ENCODE measurements at places on chromosomes 6 and 20.

DNA sequence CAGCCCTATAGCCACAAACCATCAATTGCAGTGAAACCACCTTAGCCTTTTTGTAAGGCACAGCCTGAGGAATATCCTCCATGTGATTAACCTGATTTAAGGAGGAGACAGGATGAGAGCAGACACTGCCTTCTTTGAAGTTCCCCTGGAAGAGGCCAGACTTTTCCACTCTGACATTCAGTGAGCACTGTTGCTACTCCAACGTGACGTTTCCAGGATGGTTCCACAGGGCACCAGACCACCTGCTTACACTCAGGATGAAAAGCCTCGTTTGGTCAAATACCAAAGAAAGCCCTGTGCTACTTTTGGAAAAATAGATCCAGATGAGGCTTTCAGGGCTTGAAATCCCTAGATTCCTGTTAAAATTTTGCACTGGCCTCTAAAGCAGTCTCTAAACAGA is 1102.1 kb upstream of the FLRT3 start:
- H3K36me3 ChIP-seq: no peaks in the 10 kb centered on the region
- no peak overlapping the region for H3K4me3 ChIP-seq
- H3K4me1 ChIP-seq: no peaks in the 10 kb centered on the region
- DNase-seq: no peak

- no peaks in the 10 kb centered on the region for H3K4me1 ChIP-seq
- peaks cover 23% of the 10 kb centered on the region for H3K27me3 ChIP-seq
- no peak overlapping the region for H3K4me3 ChIP-seq
- no peak for DNase-seq
- no peak overlapping the region for H3K27ac ChIP-seq
Measured at GRCh38 chr20:51046021-51046985, 23.4 kb upstream of the KCNG1 start.

DNA sequence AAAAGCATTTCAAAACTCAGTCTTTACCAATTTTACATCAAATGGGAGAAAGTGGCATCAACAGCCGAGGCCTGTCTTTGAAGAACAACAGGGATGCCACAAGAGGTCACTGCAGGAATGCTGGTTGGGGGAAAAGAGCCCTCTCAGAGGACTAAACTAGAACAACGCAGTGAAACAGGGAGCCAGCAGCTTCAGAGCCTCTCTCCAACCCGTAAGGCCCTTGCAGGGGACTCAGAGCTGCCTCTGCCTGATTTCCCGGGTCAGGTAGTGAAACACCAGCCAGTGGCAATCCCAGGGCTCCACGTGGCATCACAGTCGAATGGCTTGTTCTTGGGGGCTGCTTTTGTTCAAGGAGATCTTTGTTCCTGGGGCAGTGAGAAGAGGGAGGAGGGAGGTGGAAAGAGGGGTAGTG is 55.0 kb upstream of the KCNK16 start:
- DNase-seq: peak; percentile 10
- no peak overlapping the region for H3K4me3 ChIP-seq
- H3K27me3 ChIP-seq: peaks cover 9% of the 10 kb centered on the region
- H3K36me3 ChIP-seq: no peaks in the 10 kb centered on the region
- H3K27ac ChIP-seq: no peak overlapping the region

GRCh38 chr6:82205930-82206392 is 41.6 kb downstream of the IBTK start:
- no peaks in the 10 kb centered on the region for H3K4me1 ChIP-seq
- no peak overlapping the region for H3K27ac ChIP-seq
- H3K27me3 ChIP-seq: no peaks in the 10 kb centered on the region
- DNase-seq: no peak

DNA sequence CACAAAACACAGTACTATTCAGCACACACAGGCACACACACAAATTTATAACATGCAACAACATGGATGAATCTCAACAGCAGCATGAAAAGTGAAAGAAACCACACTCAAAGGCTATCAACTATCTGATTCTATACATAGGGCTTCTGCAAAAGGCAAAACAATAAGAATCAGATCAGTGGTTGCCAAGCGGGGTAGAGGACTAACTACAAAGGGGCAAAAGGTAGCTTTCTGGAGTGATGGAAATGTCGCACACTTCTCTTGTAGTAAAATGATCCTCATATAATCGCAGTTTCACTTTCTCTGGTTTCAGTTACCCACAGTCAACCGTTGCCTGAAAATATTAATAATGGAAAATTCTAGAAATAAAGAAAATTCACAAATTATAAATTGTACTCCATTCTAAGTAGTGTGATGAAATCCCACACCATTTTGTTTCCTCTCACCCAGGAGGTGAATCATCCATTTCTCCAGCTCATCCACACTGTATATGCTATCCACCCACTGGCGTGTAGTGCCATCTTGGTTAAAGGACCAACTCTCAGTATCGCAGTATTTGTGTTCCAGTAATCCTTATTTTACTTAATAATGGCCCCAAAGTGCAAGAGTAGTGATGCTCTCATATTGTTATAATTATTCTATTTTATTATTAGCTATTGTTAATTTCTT is 12.8 kb upstream of the PLN start:
- peaks cover 20% of the 10 kb centered on the region for H3K36me3 ChIP-seq
- H3K4me1 ChIP-seq: peaks cover 16% of the 10 kb centered on the region
- DNase-seq: no peak
- H3K4me3 ChIP-seq: no peak overlapping the region

DNA sequence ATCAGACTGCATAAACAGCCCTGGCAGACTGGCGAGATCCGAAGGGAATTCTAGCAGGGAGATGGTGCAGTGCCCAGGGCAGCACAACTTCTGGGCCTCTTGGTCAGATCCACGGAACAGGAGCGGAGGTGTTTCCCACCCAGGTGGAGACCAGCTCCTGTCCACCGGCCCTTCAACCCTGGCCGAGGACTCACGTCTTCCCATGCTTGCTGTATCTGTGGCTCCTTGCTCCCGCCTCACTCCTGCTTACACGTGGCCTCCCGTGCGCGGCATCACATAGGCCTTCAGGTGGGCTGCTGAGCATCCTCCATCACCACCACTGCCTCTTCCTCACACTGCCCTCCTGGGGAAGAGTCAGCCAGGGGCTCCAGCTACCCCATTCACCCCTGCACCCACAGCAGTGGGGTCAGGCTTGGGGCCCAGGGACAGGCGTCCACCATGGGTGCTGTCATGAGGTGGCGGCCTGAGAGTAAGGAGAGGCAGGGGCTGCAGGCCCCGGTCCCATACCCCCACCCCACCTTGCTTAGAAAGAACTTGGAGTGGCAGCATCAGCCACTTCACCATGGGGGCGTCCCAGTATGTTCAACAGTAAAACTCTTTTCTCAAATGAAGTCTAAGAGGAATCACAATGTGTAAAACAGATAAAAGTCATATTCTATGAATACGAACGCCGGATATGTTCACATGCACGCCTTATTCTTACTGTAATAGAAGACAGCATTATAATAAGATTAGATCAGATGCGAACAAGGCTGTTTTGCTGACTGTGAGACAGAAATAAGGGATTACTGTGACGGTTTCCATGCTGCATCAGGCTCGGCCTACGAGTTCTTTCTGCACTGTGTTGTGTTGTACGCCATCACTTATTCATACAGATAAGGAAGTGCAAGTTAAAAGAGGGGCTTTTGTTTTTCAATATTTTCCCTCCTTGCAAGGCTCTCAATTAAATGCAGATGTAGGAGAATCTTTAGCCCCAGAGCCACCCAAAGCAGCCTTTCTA is 165.4 kb downstream of the GRM4 start:
- peaks cover 11% of the 10 kb centered on the region for H3K27me3 ChIP-seq
- no peaks in the 10 kb centered on the region for H3K36me3 ChIP-seq
- H3K4me1 ChIP-seq: peaks cover 2% of the 10 kb centered on the region
- DNase-seq: no peak
- H3K27ac ChIP-seq: no peak overlapping the region

DNA sequence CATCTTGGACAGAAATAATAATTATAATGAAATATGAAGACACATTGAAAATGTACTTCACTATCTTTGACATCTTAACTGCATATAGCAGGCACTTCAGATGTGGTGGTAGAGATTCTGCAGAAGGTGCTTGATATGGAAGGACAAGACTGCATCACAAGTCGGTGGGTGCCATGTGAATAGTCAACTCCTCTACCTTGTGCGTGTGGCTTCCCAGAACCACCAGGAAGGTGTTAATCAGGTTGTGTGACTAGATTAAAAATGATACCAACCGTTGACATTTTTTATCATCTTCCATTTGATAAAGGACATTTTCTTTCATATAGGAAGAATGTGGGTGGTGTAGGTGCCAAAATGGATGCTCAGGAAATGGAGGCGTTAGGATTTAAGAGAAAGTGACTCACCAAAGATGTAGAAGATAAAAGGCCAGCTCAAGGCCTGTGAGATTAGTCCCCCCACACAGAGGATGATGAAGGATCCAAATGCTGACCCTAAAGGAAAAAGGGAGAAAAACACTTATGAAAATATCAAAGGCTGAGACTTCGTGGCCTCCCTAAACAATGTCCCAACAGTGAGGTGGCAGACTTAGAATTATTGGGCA is 12.3 kb downstream of the SLC17A2 start:
- H3K27ac ChIP-seq: peak overlapping the region; percentile 53
- H3K36me3 ChIP-seq: no peaks in the 10 kb centered on the region
- peaks cover 14% of the 10 kb centered on the region for H3K4me1 ChIP-seq
- no peak overlapping the region for H3K4me3 ChIP-seq

GRCh38 chr6:38489951-38490350 is 149.8 kb downstream of the BTBD9 start:
- H3K4me3 ChIP-seq: no peak overlapping the region
- no peaks in the 10 kb centered on the region for H3K27me3 ChIP-seq
- DNase-seq: no peak
- H3K27ac ChIP-seq: no peak overlapping the region

DNA sequence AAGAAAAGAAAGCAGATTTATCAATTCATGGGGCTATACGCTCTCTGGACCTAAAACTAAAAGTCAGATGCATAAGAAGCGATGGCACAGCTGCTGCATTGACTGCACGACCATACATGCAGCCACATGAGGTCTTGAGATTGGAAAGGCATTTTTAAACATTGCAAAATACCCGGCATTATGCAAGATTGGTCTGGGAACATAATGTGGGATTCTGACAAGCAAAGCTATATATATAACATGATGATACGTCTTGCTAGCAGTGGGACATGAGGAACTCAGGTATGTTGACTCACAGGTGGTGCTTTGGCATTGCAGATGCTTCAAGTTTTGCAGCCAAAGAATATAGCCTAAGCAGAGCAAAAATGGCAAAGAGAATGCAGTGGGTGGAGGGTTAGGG is 55.1 kb downstream of the SAMD3 start:
- H3K4me3 ChIP-seq: no peak overlapping the region
- peaks cover 4% of the 10 kb centered on the region for H3K36me3 ChIP-seq
- DNase-seq: no peak
- no peak overlapping the region for H3K27ac ChIP-seq
- peaks cover 5% of the 10 kb centered on the region for H3K4me1 ChIP-seq

Data from activated naive CD8-positive, alpha-beta T cell treated with anti-CD3 and anti-CD28 coated beads, Interleukin-2, amount 50 U/mL, for 24 hours (primary cell).